ENCODE measurements at places on chromosomes 1 and 21.
A peak's percentile ranks its signal among the peaks of the same experiment; 100 is the strongest.

DNA sequence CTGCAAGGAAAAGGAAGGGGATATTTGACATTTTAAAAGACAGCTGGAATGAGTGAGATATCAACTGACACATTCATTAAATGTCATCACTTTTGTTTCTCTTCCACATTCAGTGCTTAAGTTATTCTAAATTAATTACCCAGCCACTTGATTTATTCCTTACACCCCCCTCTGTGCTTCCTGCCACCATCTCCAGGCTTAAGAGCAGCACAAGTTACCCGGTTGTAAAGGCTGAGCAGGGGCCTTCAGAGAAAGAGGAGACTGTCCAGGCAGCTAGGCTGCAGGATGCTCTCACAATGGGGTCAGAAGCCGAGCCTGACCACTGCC, 71.4 kb downstream of the SYT6 start:
- no peak for DNase-seq

- DNase-seq = no peak
Observed at GRCh38 chr1:236978740-236979139, 25.5 kb downstream of the MT1HL1 start.

DNA sequence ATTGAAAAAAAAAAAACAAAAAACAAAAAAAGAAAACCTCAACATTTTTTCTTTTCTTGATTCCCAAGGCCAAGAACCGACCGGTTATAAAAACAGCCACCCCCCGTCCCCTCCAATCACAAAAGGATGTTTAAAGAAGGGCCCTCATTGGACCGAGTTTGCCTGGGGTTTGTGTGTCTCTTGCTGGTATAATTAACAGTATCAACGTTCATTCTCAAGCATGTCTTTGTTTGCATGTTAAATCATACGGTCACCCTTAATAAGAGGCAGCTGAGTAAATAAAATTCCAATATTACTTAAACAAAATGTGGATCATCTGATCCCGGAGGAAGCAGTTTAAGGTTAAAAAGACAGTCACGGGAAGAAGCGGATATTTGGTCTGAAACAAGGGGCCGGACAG, 201.1 kb downstream of the PRDM2 start:
- no peak for DNase-seq

GRCh38 chr1:19122668-19123067, 87.4 kb downstream of the UBR4 start:
- DNase-seq = peak; percentile 80

GRCh38 chr1:225977937-225978748, 21.0 kb downstream of the SDE2 start:
- no peak for DNase-seq

- DNase-seq = no peak
Observed at GRCh38 chr1:197706601-197707000, 68.7 kb downstream of the DENND1B start.

- peak; percentile 8 for DNase-seq
Observed at GRCh38 chr1:16420424-16421118, 16.7 kb downstream of the SPATA21 start.

- no peak for DNase-seq
Observed at GRCh38 chr1:155183775-155184221, 10.1 kb downstream of the TRIM46 start.

- DNase-seq = no peak
Observed at GRCh38 chr1:30856260-30856790, 52.2 kb downstream of the SDC3 start.

DNA sequence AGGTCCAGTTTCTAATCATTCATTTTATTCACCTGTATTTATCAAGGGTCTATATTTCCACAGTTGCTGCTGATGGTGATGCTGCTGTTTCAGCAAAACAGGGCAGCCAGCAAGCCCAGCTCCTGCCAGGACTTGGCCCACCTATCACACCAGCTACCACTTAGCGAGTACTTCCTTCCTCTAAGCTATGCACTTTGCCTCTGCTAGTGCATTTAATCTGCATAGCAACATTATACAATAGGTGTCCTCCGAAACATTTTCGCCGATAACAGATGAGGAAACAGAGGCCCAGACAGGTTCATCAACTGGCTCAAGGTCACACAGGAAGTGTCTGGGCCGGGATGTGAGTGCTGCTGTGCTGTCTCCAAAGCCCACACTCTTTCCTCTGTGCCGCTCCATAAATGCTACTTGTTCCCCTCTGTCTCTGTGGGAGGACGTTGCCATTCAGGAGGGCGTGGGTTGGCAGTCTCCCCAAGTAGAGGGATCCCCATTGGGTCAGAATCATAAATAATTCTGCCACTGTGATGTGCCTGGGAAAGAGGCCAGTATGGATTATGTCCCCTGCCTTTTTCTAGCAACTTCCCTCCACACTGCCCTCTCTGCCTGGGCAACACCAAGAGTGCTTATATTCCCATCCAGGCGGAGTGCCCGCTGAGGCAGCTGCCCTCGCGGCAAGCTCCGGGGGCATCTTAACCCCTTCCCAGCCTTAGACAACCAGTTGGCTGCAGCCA, 9.4 kb upstream of the PLEKHA6 start:
- DNase-seq = no peak

DNA sequence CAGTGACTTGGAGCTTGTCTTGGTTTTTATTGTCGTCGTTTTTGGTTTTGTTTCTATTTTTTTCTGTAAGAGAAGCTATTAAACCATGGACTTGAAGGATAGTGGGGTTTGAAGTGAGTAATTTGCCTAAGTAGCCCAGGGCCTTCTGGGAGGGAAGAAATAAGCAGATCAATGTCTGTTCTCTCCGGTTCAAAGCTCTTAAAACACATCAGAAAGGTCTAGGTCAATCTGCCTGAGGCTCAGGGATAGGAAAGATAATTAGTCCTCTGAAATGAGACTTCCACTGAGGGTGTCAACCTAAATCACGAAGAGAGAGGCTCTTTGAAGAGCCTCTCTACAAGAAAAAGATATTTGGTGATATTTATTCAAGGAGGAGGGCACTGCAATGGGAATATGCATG, 178.0 kb downstream of the MATN1 start:
- DNase-seq = no peak

DNA sequence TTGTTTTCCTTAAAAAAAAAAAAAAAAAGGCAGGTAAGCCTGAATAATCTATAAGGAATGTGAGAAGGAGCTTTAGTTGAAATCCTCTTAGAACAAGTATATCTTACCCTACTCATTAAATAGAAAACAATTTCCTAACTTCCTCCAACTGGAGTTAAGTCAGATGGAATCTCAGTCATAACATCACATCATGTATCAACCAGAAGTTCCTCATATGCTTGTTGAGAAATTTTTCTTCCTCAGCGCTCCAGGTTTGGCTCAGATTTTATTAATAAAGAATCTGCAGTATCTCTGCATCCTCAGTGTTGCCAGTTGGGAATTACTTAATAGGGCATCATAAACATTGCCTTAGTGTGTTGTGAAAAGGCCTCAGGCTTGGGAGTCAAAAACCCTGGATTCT, 37.6 kb downstream of the DUSP10 start:
- DNase-seq = no peak

- DNase-seq = no peak
Observed at GRCh38 chr1:59391212-59392179, 94.6 kb downstream of the FGGY start.
